ENCODE measurements at places on chromosomes 7 and 10.

GRCh38 chr10:43674553-43675210 is 26.0 kb upstream of the ZNF32 start:
- no peak for DNase-seq

DNA sequence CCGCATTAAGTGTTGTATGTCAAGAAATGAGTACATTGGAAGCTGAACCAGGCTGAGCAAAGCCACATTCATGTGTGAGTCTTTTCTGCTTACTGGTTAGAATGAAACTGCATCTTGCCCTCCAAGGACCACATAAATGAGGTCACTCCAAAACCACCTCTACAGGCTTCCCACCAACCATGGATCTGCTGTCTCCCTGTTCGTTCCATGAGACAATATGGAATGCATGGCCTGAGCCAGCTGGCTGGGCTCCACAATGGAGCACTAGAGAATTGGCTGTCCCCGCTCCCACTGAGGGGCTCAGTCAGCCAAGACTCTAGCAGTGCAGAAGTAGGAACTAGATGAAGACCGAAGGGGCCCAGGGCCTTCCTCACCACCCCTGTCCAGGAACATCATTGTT is 120.8 kb downstream of the TNS3 start:
- no peak for DNase-seq

- no peak for DNase-seq
These were observed 96.3 kb upstream of the FAM180A start for GRCh38 chr7:135844903-135845302.

GRCh38 chr10:45235798-45236220 is 79.6 kb downstream of the OR13A1 start:
- no peak for DNase-seq

GRCh38 chr7:83271212-83272099 is 108.8 kb upstream of the PCLO start:
- no peak for DNase-seq

- no peak for DNase-seq
These were observed 592.0 kb downstream of the TYW1 start for GRCh38 chr7:67588631-67589030.

- DNase-seq: no peak
These were observed 50.6 kb upstream of the CAPZA2 start for GRCh38 chr7:116811768-116812167.

GRCh38 chr7:1028775-1029636 is 15.3 kb upstream of the GPR146 start:
- peak; percentile 64 for DNase-seq

DNA sequence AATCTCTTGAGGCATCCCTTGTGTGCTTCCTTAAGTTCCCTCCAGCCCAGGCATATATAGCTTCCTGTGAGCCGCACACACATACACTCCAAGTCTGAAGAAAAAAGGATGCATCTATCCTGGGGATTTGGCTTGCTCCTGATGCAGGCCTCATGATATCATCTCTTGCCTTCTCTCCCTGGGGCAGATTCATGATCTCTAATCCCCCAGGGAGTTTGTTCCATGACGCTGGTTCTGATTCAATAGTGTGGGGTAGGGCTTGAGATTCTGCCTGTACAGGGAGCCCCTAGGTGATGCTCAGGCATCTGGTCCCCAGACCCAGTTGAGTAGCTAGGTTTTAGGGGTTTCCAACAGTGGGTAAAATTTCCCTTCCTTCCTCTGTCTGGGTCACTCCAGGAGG is 1.5 kb downstream of the PON1 start:
- DNase-seq: no peak

GRCh38 chr7:157310676-157311185 is 26.1 kb upstream of the DNAJB6 start:
- DNase-seq: no peak

DNA sequence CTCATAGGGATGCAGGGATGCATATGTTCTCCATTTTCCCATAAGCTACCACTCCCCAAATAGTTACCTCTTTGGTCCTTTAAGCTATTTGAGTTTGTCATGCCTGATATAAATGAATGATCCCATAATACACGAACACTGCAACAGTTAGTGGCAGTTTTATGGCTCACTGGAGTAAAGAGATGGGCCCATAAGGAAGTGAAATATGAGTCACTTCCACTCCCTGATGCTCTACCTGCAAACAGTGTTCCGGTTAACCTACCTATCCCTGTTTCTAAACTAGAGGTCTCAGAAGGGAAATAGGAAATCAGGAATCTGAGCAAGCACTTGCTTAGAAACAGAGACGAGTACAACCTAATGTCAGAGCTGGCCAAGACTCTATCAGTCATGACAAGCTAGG is 71.7 kb downstream of the CALD1 start:
- DNase-seq: no peak

- DNase-seq: peak; percentile 58
These were observed 6.4 kb downstream of the CDCA7L start for GRCh38 chr7:21939136-21939857.

GRCh38 chr7:95669513-95669912 is 73.2 kb upstream of the PDK4 start:
- no peak for DNase-seq

- no peak for DNase-seq
These were observed 194.0 kb downstream of the CFTR start for GRCh38 chr7:117673839-117674238.

DNA sequence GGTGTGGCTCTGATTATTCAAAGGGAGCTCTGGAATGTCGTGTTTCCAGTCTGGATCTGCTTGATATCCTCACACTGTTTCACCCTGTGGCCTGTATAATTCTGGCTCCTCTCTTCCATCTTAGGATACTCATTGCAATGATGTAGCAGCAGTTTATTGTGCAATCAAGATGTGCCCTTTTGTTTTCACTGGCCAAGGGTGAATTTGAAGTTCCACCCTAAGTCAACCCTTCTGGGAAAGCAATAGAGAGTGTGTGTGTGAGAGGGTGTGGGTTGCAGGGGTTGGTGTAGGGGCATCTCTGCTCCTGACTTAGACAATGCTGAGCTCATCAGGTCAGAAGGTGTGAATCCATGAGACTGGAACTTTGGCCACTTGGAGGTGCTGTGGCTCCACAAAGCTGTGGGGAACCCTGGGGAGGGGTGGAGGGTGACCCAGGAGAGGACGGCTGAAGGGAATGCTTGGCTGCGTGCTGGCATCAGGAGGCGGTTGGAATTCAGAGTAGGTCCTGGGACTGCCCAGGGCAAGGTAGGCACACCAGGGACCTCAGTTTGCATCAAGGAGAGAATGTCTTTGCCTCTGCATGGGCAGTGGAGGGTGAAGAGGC is 118.0 kb upstream of the PRSS58 start:
- DNase-seq: no peak

DNA sequence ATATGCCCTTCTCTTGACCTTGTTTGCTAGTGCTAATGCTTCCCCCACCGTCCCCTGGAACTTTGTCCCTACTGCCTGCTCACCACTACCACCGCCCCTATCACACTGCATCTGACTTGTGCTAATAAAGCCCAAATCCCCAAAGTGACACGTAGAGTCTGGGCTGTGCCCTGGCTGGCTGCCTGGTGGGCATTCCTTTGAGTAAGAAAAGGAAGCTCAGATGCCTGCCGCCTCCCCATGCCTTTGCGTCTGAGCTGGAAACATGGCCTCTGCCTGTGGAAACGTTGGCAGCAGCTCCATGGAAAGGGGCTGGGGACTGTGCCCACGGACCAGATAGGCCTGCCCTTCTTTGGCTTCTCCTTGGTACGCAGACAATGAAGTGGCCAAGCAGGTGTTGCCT is 138.3 kb downstream of the CYP26A1 start:
- no peak for DNase-seq

DNA sequence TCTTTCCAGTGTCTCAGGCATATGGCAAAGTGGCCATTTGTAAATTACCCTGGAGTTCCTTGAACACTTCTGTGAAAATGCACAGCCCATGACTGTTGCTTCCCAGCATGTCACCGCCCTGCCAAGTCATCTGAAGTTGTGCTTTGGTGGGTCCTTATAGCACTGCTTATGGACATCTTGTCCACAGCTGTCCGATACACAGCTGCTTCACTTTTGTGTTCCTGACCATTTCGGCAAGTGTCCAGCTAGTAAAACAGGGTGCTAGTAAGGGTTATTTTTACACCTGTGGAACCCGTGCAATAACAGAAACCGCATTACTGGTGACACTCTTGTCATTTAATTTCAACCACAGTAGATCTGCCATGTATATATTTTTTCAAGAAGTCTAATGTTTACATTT is 29.7 kb downstream of the PIP4K2A start:
- DNase-seq: no peak

GRCh38 chr10:61846370-61847031 is 55.0 kb upstream of the ARID5B start:
- DNase-seq: no peak

GRCh38 chr10:48246501-48246900 is 28.0 kb downstream of the FRMPD2 start:
- no peak for DNase-seq
